Spleen (tissue), 13 donors: ENCODE measurements at places on chromosomes 7 and 10. TPM values are rescaled to one million over a fixed set of nuclear protein-coding genes. Genes with fewer than 3 reads are reported as not detected.

The NRCAM gene
- 30.9 TPM for total RNA-seq

- DNase-seq = no peak
These were observed 928 bp upstream of the CSTF2T start for GRCh38 chr10:51700228-51700817.

DNA sequence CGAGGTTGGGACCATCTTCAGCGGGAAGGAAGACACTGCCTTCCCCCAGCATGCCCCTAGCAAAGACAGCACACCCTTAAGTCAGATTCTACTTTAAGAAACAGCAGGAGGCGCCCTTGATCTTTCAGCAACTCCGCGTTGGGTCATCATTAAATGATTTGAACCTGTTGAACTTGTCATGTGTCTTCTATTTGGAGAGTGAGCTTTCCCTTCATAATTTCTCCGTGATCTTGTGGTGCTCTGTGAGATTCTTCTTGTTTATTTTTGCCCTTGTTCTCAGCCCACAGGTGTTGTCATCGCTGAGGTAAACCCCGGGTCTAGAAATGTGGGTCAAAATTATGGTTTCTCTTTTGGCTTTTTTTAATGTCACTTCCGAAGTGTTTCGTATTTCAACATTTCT, 49.5 kb upstream of the PITRM1 start:
- no peak for DNase-seq

DNA sequence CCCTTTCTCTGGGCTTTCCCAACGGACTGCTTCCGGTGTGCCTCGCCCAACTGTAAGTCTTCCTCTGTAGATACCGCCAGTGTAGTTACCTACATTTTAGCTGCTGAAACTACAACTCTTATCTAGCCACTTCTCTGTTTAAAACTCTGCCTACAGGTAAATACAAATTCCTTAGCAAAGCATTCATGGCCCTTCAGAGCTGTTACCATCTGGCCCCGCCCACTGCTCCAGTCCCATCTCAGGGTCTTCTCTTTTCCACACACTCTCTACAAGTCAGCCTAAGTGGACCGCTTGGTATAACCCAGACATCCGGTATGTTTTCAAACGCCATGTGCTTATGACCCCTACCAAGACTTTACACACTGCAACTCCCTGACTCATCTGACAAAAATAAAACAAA, 41.0 kb upstream of the LAMB4 start:
- DNase-seq = no peak

DNA sequence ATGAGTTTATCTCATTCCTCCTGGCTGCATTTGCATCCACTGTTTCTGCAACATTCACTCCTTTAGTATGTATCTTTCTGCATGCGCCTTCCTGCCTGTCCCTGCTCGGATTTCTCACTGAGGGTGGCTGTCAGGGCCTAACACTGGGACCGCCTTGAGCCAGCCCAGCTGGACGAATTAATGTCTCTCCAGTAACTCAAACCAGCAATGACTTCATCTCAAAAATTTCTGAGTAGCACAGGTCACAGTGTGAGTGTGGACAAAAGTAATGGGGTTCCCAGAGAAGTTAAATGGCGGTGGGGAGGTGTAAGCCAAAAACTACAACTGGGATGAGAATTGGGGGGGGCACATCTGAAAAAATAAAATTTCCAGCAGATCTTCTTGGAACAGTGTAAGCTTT, 444.0 kb upstream of the MGMT start:
- no peak for DNase-seq

- no peak for DNase-seq
These were observed 40.9 kb downstream of the ARL5B start for GRCh38 chr10:18699849-18700840.

- no peak for DNase-seq
These were observed 43.0 kb upstream of the CYP2C18 start for GRCh38 chr10:94640562-94640961.

- peak; percentile 47 for DNase-seq
These were observed 20.1 kb downstream of the ITGB1 start for GRCh38 chr10:32937911-32938424.

DNA sequence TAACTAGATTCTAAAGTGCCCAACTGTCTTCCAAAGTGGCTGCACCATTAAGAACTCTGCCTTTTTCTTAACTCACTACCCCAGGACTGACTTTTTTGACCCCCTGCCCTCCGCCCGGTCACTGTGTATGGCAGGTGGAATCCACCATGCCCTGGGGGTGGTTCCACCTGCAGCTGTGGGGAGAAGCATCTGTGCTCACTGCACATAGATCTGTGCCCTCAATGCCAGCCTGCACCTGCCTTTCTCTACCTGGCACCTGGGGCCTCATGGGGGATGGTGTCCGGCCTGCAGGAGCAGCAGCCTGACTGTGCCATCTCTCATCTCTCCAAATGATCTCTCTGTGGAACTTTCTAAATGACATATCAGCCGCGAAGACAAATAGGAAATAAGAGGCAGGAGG, 353.5 kb downstream of the PAXIP1 start:
- no peak for DNase-seq
